ENCODE measurements at places on chromosomes 13 and 19.

DNA sequence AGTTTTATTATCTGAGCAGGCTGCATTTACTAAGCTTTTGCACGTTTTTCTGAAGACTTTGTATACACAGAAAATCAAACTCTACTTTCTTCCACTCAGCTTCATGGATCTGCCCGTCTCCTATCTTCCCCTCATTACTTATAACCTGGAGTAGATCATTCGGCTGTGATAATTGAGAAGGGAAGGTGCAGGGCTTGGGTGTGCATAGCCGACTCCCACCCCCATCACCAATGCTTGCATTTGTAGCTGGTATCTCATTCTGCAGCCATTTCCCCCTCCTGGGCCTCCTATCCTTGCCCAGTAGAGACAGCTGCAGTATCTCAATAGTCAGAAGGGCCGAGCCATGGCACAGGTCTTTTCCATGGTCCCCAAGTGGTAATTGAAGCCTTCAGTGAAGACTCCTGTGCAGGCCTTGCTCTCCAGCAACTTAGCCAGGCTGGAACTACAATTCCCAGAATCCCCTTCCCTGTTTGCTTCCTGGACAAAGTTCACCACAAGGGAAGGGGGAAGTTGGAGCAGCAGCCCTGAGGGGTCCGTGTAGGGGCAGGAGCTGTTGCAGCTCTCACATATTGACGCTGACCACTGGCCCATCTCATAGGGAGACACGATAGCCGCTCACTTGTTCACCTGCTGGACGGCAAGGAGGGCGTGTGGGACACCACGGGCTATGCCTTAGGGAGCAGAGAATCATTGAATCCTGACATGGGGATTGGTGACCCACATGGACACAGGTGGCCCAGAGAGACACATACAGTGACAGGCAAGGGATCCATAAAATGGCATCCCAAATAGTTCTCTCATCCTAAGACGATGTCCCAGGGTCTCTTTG, 2.1 kb upstream of the SIGLEC8 start:
- no peak for DNase-seq

- DNase-seq: peak; percentile 61
These were observed 16.5 kb downstream of the SIGLEC7 start for GRCh38 chr19:51158474-51159129.

GRCh38 chr13:42099962-42100675, 51.7 kb downstream of the DGKH start:
- DNase-seq: no peak

DNA sequence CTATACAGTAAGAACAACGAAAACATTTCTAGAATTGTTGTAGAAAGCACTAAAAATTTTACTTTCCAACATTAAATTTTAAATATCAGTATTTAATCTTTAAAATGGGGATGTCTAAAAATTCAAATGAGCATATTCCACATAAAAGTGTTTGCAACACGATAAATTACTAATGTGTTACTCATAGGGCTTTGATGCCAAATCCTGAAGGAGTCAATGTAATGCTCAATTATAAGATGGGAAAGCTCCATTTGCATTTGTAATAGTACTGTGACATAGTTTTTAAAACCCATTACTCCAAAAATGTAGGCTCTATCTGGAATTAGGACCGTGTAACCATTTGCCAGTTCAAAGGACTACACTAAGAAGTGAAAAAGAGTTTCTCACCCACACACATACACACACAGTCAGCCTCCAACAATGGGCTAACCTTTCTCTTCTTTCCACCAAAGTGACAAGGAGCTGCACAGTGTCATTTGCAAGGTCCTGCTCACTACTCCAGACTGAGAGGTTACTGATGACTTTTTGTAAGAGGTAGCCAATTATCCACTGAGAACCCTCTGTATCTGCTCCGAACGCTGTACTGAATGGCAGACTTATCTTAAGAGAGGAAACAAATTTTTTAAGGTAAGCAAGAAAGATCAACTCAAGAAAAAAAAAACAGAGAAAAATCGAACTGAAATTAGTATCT, 26.1 kb upstream of the EEF1AKMT1 start:
- DNase-seq: no peak

DNA sequence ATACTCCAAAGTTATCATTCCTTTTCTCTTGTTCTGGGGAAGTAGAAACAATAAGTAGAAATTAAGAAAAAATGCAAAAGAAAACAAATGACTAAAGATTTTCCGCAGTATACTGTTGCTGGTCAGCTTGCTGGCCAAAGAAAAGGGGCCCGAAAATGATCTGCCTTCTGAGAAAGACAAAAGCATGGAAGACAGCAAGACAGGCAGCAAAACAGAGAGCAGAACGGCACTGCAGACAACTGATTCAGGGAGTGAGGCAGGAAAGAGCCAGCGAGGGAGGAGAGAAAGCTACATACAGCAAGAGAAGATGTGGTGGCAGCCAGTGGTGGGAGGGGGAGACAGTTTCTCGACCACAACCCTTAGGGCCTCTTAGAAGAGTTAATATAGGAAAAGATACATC, 5.3 kb upstream of the DOCK9 start:
- DNase-seq: no peak

DNA sequence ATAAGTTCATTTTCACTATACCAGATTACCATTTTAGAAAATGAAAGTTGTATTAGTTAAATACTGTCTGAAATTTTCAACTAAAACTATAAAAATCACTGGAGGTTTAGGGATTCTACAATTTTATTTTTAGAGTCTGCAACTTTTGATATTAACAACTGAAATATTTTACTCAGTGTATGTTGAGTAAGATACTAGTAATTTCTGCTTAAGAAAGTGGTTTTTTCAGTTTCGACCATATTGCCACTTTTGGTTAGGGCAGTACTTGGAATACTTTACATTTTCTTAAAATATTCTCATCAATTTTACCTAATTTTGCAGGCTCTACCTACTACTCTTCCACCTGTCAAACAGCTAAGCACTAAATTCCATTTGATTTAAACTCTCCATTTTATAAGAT, 59.6 kb downstream of the KCNRG start:
- DNase-seq: no peak

Measured in T47D (cell line).